ENCODE measurements at places on chromosomes 7 and 10.

DNA sequence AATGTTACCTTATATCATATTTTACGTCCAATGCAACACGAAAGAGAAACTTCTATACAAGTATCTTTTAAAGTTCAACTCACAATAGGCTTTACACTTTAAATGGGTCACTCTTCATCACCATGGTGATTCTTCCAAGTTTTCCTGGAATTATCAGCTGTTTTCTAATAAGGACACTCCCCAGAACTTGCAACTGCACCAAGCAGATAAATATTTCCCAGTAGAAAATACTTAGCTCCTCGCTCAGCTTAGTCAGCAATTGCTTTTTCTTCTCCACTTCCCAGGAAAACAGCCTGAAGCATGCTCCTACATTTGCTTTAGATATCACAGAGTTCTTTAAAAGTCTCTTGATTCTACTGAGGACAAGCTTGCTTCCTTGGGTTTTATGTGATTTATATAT lies 25.7 kb upstream of the ADD3 start:
- no peak for DNase-seq

GRCh38 chr7:129739427-129739826 lies 127.9 kb downstream of the NRF1 start:
- DNase-seq = no peak

- DNase-seq = peak; percentile 88
These were observed 3.6 kb upstream of the MTPN start for GRCh38 chr7:135980665-135981180.

DNA sequence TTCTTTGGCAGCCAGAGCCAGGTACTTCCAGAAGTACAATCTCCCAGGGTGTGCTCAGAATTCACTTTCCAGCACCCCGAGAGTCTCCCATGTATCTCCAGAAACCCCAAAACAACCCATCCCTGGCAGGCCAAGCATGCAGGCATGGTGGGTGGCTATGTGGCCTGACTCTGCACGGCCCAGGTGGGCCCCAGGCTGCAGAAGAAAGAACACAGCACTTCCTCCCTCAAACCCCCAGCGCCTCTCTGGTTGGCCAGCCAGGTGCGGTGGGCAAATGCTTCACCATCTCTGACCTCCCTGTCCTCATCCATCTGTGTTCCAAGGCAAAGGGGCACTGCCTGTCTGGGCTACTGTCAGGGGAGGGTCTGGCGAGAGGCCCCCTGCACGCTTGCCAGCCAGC lies 100.3 kb downstream of the MKI67 start:
- no peak for DNase-seq

- DNase-seq = no peak
These were observed 105.7 kb downstream of the SNX10 start for GRCh38 chr7:26397332-26397731.

DNA sequence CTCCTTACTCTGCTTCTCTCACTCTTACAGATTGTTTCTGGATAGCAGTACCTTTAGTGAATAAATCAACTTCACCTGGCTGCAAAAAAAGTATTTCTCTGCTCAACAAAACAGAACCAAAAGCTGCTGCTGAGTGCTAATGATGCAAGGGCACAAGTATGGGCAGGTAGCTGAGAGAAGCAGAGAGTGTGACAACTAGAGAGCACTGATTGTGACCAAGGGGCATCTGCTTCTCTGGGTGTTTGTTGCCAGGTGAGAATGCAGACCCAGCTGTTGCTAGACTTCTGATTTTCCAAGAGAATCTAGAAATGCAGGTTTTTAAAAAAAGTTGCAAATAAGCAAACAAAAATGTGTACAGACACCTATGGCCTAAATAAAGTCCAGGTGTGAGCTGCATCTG lies 25.3 kb upstream of the PPIF start:
- DNase-seq = no peak

DNA sequence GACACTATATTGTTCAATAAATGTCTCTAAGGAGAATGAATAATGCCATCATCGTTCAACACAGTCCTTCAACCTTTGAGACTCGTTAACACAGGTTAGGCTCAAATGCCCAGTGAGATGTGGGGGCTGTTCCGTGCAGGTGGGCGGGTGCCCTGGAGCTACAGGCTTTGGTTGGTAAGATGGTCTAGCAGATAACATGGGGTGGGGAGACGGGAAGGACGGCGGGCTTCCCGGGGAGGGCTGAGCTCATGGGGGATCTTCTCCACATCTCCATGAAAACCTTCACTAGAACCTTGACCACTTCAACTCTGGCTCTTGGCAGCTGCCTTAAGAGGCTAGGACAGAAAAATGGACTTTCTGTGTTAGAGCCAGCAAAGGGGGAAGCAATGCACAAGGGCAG lies 134.1 kb upstream of the TCERG1L start:
- DNase-seq = no peak

- no peak for DNase-seq
These were observed 234.7 kb upstream of the TCERG1L start for GRCh38 chr10:131546086-131546810.

GRCh38 chr10:56624082-56624481 lies 263.0 kb upstream of the ZWINT start:
- DNase-seq = no peak

Data from CD4-positive, alpha-beta T cell treated with Interleukin-10 for 1 hour (primary cell).